ENCODE measurements at places on chromosomes 5 and 9.
A peak's percentile ranks its signal among the peaks of the same experiment; 100 is the strongest.

- DNase-seq, result no peak
Observed at GRCh38 chr9:26205261-26205660, 527.0 kb upstream of the TUSC1 start.

DNA sequence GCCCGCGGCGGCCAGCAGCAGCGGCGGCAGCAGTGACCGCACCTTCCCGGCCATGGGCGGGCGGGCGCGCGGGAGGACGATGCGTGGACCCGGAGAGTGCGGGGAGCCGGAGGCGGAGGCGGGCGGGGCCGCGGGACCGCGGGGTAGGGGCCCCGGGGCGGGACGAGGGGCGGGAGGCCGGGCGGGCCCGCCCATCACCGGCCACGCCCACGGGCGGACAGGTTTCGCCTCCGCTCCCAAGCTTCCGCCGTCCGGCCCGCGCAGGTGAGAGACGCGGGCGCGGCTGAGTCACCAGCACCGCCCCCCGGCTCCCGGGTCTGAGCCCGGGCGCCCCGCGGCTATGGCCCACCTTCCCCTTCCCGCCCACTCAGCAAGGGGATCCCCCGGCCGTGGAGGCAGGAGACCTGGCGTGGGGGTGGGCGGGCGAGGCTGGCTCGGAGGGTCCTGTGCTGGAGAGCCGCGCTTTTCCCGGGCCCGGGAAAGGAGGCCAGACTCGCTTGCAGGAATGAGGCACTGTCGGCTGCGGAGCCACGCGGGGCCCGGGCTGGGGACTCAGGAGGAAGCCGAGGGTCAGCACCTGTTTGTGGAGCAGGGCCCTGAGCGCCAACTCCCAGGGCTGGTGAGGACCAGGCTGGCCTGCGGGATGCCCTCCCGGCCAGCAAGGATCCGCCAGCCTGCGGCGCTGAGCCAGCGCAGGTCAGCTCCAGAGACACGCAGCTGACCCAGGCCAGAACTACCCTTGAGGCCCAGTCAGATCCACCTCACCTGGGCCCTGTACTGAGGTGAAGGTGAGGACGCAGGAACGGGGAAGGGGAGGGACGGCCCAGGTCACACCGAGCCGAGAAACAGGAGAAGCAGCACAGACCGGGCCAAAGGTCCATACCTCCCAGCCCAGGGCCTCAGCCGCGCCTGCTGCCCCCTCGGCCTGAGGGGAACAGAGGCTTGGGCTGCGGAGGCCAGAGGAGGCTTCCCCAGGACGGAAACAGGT, at the start of gene ENTPD2:
Gene ENTPD2 (minus strand): TSS at position 118 of the 988 bp plus-strand sequence. CDS start 64 bp downstream, at position 54.
- DNase-seq, result no peak

DNA sequence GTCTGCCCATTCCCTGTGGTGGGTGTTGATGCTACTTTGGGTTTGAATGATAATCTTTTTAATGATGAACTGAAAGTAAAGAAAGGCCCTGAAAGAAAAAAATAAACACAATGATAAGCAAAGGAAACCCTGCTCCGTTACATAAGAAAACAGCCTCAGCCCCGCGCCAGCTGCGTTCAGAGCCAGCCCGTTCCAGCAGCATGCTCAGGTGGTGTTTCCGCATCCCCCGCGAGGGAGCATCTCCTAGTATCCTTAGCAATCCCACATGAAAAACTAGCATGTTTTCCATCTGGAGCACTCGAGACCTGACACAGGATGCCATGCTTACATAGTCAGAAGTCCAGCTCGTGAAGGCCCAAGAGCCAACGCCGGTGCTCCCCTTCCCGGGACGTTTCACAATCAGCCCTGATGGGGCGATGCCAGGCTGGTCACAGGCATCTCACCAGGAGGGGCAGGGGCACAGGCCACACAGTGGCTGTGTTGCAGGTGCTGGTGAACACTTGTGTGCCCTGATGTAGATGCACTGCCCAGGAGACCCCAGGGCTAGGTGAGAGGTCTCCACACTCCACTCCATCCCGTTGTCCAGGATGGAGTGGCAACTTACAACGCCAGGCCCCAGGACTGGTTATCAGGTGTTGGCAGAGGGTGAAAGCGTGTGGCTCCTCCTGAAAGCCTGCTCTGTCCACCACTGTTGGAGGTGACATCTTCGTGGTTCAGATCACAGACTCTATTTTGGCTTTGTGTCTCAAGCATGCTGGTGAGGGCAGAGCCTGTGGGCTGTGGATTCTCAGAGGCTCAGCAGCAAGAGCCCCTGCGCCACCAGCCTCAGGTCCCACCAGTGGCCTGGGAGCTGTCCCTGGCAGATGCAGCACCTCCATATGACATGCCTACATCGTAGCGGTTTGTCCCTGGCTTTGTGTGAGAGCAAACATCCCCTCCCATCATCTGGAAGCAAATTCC, 246.8 kb upstream of the IRX1 start:
- no peak for DNase-seq

GRCh38 chr5:32387211-32387610, 57.3 kb downstream of the ZFR start:
- DNase-seq, result no peak

DNA sequence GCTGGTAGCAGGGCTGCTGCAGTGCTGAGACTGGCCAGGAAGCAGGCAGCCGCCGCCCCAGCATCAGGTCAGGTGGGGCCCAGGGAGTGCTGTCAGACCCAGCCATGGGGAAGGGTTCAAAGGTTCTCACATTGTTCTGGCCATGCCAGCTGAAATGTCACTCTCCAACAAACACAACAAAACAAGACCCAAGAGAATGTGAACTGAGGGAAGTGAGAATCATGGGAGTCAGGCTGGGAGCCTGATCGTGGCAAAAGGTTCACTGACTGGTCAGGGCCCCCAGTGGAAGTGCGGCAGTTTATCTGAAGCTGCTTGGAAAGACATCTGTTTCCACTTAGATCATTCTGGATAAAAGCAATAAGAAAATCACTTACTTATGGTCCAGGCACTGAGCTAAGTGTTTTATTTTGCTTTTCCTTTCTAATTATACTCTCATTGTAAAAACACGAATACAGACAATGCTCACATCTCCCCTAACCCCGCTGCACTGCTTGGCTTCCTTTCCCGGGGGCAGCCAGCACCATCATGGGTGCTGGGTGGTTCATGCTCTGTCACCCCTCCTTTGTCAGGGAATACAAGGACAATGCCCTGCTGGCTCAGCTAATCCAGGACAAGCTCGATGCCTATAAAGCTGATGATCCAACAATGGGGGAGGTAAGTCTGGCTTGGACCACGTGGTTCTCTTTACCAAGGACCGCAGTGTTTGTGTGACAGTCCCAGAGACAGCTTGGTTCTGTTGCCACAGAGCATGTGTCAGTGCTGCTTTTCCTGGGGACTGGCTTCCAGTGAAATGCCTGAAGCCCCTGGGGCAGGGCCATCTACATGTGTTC, 41.9 kb upstream of the CFAP157 start:
- no peak for DNase-seq

GRCh38 chr9:123108976-123109375, 75.5 kb downstream of the GPR21 start:
- DNase-seq, result no peak

DNA sequence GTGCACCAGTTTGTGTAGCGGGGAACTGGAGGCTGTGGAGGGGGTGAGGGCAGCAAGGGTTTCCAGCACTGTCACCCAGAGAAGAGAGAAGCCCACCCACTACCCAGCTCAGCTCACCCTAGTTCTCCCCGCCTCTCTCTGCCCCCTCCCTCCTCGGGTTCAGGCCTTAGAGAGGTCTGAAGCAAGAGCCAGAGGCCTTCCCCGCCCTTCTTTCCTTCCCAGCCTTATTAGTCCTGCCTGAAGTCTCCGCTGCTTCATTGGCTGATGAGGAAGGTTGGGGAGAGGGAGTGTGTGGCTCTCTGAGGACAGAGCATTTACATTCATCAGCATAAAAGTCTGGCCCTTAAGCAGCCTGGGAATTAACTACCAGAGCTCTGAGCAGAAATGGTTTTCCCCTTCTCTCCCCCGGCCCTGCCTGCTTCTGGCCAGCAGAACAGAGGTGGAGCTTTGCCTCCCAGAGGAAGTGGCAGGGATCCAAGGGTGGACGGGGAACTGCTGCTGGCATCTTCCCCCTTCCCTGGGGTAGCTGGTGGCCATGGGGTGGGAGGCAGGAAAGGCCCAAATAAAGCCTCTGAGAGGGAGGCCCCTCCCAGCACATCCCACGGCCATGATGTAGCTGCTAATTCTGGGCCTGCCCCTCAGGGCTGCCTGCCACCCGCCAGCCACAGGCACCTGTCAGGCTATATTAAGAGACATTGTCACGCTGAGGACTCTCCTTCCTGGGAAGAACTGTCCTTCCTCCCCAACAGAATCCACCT, 4.1 kb downstream of the DNAJB5 start:
- no peak for DNase-seq

GRCh38 chr5:177992466-177992865, 3.6 kb downstream of the PROP1 start:
- no peak for DNase-seq

- no peak for DNase-seq
Observed at GRCh38 chr9:94798708-94799107, 72.2 kb downstream of the AOPEP start.

DNA sequence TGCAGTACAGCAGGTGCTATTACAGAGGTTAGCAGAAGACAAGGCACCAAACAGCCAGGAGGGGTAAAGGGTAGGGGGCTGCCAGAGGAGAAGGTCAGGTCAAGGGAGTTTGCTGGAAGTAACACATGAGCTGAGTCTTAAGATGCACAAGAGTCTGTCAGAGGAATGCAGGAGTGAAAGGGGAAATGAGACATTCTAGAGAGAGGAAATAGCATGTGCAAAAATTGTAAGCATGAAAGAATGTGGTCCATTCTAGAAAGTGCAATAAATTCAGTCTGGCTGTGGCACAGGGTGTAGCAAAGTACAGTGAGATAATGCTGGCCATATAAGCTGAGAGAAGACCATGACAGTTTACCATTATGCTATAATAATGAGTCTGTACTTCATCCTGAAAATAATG, 6.6 kb downstream of the GOLGA1 start:
- DNase-seq, result no peak

GRCh38 chr9:2411459-2412215, 209.9 kb upstream of the VLDLR start:
- DNase-seq, result no peak

- peak; percentile 52 for DNase-seq
Observed at GRCh38 chr5:72063219-72063819, 44.0 kb upstream of the MAP1B start.

- peak; percentile 25 for DNase-seq
Observed at GRCh38 chr5:102545175-102545574, 46.4 kb upstream of the SLCO6A1 start.

DNA sequence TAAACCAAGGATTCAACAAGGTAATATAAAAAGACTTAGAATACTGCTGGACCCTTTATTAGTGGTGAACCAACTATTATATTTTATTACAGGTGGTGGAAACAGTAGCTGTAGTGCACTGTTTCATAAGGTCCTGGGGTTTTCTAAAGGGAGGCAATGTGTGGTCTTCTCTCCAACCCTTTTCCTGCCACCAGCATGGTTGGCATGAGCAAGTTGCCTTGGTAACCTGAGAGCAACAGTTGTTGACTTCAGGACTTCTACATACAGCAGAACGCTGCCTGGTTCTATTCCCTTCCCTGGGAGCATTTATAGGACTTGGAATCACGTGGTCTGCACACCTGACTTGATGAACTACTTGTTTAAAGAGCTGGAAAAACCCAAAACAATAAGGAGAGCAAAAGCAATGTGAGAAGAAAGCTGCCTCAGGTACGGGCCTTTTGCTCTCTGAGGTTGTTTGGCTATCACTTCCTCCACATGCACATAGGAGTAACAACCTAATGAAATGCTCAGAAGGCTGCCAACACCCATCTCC, 81.1 kb upstream of the RAI14 start:
- no peak for DNase-seq

- DNase-seq, result peak; percentile 71
Observed at GRCh38 chr5:157610990-157611389, 35.4 kb upstream of the ADAM19 start.

- DNase-seq, result no peak
Observed at GRCh38 chr5:62702126-62702525, 123.5 kb downstream of the LRRC70 start.

DNA sequence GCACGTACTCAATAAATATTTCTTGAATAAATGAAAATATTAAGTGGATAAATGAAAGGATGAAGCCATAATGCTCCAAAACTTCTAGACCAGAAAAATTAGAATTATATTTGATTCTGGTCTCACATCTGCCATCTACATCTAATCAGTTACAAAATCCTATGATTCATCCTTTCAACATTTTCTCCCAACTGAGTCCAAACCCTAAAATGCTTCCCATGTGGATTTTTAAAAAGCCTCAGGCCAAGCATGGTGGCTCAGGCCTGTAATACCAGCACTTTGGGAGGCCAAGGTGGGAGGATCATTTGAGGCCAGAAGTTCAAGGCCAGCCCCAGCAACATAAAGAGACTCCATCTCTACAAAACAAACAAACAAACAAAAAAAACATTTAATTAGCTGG, 31.6 kb upstream of the FST start:
- DNase-seq, result no peak

DNA sequence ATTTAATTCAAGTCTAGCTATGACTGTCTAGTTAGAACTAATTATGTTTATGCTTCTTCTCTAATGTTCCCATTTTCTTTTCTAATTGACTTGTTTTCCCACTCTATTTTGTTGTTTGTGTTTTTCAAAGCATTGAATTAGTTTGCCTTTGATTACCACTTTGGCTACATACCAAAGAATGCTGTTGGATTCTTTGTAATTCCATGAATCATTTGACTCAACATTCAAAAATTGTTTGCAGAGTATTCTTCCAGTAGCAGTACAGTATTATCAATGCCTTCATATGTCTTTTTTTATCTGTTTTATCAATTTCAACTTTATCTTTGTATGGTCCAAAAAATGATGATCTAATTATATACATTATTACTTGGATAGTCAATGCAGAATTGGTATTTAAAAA, 288.7 kb downstream of the RFX3 start:
- no peak for DNase-seq

- no peak for DNase-seq
Observed at GRCh38 chr9:71514344-71514975, 253.9 kb downstream of the CEMIP2 start.

GRCh38 chr5:138457531-138458275, 7.6 kb upstream of the EGR1 start:
- no peak for DNase-seq

GRCh38 chr5:1745796-1746370, 53.8 kb downstream of the MRPL36 start:
- DNase-seq, result no peak

DNA sequence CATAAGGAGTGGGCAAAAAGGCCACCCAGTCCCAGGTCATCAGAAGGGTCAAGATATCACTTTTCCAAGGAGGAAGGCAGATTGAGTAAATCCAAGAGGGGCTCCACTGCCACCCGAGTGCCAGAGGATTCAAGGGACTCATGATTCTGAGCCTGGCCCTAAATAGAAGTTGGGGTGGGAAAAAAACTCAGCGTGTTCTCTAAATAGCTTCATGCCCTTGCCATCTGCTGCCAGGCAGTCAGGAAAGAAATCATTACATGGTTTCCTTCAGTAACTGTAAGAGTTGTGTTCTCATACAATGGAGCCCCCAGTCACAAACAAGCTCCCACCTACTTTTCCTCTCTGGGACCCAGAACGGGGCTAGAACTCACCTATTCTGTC, 37.2 kb downstream of the SAR1B start:
- DNase-seq, result no peak
